ENCODE measurements at places on chromosomes 1 and 21.

- no peak for DNase-seq
Observed at GRCh38 chr1:23242414-23242813, 25.1 kb upstream of the HTR1D start.

GRCh38 chr21:25369524-25370300 is 237.6 kb downstream of the MRPL39 start:
- no peak for DNase-seq

DNA sequence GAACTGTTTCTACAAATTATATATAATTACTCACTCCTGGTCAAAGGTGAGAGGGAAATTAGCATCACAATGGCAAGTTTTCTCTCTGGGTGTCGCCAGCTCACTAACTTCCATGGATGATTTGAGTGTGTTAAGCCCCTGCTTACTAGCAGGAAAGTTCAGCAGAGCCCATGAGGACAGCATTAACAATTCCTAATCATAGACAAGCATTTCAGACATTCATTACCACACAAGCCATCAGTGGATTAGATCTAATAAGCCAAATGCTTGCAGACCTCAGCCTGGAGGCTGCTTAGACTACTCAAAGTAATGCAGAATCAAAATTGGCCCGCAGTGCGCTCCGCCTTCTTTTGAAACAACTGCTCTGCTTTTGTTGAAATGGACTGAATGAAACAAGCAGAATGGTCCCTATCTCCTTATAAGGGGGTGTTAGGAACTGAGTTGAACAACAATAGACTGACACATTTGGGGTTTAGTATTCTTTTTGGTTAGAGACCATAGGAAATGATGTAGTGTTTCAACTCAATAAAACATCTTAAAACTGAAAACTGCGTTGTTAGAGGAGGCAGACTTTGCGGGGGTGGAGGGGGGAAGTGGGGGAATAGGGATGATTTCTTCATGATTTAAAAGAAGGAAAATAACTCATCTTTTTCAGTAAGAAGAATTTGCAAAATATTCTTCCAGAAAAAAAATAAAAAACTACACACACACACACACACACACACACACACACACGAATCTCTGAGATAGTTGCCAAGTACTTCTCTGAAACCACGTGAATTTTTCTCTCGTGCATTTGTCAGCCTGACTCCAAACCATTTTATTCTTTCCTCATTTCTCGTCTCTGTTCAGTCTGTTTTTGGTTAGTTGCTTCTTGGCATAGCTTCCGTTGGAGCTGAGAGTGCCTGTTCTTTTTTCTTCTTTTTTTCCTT is 54.6 kb downstream of the GORAB start:
- no peak for DNase-seq

DNA sequence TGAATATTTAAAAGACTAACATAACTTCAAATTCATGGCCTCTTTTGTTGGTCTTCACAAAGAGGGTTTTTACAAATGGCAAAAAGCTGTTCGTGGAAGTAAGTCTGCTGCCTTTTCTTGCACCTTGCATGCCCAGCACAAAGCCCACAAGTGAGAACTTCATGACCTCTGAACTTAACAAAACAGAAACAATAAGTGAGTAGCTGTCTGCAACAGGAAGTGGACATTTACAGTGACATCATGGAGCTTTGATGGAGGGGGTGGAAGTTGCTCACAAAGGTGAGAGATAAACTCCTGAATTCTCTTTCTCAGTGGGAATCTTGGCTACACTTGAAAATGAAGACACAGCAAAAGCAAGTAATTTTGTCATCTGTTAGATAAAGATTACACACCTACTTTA is 303.3 kb upstream of the DEPDC1 start:
- DNase-seq = no peak

GRCh38 chr1:209416039-209416438 is 167.5 kb upstream of the CAMK1G start:
- DNase-seq = no peak

DNA sequence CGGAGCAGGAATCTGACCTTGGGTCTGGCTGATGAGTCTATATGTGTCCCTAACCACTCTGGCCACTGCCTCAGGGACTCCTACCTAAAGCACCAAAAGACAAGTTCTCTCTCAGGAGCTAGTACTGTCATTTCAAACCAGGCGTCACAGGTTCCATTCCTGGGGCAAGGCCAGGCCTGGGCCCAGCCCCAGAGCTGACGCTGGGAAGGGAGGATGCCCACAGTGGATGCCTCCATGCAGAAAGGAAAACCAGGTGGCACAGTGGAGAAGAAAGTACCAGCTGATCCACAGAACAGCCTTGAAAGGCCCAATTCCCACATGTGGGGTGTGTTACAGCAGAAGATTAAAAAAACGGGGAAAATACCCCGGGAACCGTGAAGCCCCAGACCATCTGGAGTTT is 77.4 kb downstream of the DMRTB1 start:
- DNase-seq = no peak

DNA sequence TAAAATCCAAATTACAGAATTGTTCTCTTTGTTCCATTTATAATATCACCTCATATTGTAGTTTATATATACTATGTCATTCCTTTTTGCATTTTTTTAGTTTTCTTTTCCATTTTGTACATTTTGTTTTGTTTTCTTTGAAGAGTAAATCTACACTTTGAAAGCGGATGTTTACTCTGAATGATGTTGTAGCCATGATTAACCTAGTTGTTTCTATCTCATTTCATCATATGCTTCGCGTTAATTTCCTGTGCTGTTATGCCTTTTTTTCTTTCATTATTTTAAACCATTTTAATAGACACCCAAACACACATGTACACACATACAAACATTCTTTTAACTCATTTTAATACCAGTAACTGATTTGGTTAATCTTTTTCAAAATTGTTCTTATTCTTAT is 5.3 kb downstream of the OR2T6 start:
- no peak for DNase-seq

DNA sequence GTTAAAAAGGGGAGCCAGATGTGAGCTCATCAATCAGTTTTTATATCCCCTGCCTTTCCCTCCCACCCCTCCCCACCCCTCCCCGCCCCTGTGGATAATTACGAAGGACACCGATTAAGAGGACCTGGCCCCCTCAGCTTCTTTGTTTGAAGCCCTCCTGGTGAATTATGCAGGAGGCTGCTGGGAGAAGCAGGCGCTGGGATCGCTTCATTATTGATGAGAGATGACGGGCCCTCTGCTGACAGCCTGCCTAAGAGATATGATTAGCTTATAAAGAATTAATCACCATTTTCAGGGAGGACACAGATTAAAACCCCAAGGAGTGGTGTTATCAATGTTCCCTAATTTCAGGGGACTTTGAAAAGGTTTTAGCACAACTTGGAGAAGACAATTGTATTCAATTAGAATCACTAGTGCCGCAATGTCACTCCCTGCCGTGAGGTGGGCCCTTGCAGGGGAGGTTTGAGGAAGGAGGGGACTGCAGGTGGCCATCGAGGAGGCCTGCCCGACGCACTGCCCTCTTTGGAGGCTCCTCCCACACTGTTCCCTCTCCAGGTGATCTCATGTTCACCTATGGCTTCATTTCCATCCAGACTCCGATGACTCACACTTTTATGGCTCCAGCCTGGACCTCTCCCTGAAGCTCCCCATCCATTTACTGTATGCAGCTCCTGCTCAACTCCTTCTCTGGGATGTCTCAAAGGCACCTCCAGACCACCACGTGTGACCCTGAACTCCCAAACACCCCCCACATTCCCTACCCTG is 67.0 kb upstream of the KLHDC7A start:
- peak; percentile 61 for DNase-seq
